Esophagus muscularis mucosa (tissue), 4 donors: ENCODE measurements at places on chromosomes 1 and 21. TPM values are rescaled to one million over a fixed set of nuclear protein-coding genes. Genes with fewer than 3 reads are reported as not detected.

DNA sequence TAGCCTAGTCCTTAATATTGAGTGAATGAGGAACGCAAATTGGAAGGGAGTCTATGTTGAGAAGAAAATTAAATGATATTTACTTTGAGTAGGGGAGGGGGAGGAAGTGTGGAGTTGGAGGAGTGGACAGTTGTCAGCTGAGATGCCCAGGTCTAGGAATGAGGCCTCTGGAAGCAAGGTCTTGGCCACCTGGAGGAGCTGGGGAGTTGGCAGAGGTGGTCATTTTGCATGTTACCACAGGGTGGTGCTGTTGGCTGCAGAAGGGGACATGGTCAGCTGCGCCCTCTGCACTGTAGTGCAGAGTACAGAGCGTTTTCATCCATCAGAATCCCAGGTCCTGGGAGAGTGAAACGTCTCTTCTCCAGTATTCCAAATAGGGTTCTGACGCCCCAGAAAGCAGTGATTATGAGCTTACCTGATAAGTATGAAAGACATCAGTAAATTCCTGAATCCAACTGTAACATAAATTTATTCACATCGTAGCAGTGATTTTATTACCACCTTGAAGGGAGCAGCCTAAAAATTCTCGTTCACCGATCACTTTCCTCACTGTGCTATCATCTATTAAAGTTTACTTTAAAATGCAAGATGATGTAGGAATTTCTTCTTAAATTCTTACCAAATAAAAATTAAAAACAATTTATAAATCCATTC is 13.8 kb downstream of the PARK7 start:
- no peak for DNase-seq

GRCh38 chr1:23573574-23574182 is 14.4 kb upstream of the ID3 start:
- no peak for DNase-seq

DNA sequence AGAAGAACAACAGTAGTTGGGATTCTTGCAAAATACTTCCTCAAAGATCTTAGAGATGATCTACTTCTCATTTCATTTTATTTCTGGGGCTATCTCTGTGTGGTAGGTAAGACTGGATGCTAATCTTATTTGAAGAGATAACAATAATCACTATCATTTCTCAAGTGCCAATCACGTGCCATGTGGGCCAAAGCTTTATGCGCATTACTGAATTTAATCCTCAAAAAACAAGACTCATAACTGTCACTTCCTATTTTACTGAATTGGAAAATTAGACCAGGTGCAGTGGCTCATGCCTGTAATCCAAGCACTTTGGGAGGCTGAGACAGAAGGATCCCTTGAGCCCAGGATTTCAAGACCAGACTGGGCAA is 121.7 kb downstream of the KCNN3 start:
- DNase-seq: no peak

GRCh38 chr1:235238558-235238957 is 77.5 kb upstream of the RBM34 start:
- DNase-seq: no peak

Gene EPHA8
- total RNA-seq: not detected
